ENCODE measurements at places on chromosomes 1 and 21. TPM values are rescaled to one million over a fixed set of nuclear protein-coding genes. Genes with fewer than 3 reads are reported as not detected.

The RORC gene
- total RNA-seq: 6.2 TPM

- H3K4me3 ChIP-seq: peak overlapping the region; percentile 51
- peak; percentile 88 for DNase-seq
- no peaks in the 10 kb centered on the region for H3K27me3 ChIP-seq
- peak overlapping the region; percentile 94 for H3K27ac ChIP-seq
Observed at GRCh38 chr1:117661027-117661426, 55.2 kb downstream of the TENT5C start.

DNA sequence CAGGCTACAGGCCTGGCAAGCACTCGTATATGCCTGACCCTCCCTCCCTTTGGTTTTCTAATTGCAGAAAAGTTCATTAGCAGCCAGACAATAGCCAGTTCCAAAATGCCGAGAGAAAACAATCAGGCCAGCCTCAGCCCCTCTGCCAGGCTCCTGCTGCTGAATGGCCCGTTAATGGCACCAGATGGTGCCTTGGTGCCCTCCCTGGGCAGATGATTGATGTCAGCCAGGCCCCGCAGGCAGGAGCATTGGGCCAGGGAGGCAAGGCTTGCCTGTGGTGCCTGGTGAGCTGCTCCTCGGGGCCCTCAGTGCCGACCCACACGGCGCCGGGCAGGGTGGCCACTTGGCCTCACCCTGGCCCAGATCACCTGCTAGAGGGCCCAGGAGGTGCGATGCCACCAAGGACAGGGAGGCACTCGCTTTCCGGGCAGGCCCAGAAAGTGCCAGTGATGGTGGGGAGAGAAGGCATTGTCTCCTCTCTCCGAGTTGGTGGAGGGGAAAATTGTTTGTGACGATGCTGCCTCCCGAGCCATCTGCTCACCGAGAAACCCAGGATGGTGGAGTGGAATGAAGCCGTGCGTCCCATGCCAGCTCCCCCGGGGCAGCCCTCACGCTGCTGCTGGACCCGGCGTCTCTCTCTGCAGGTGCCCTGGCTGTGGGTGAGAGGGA is 28.1 kb downstream of the QSOX1 start:
- H3K36me3 ChIP-seq: peaks cover 17% of the 10 kb centered on the region
- H3K4me1 ChIP-seq: no peaks in the 10 kb centered on the region
- H3K27me3 ChIP-seq: no peaks in the 10 kb centered on the region

DNA sequence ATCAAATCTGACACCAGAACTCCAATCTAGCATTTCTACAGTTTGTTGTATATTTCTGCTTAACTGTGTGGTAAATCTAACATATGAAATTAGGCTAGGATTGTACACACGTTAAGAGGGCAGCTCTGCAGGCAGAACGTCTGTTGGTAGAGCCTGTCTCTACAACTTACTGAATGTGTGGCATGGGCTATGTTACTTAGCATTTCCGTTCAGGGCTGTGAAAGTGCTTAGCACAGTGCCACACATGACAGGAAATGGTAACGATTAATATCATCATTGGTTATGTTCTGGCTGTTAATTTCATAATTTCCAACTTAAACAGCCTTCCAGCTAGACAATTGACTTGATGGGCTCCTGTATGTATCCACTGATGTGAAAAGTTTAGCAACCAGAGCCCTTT is 9.6 kb upstream of the C8B start:
- no peaks in the 10 kb centered on the region for H3K4me1 ChIP-seq
- DNase-seq: no peak
- no peak overlapping the region for H3K4me3 ChIP-seq
- H3K27me3 ChIP-seq: no peaks in the 10 kb centered on the region

DNA sequence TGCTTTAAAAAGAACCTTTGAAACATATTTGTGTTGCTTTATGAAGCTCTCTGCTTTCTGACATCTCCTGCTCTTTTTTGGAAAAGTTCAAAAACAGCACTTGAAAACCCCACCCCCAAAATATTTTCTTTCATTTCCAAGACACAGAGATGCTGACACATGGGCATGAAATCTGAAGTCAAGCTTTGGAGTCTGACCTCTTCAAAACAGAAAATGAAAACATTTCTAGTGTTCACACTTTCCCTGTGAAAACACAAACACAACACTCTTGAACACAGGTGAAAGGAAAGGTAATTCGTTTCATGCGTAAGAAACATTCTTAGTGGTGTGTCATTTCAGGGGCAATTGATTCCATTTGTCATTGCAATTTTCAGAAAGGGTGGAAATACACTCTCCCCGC is 10.8 kb downstream of the NGF start:
- no peak overlapping the region for H3K4me3 ChIP-seq
- DNase-seq: no peak
- H3K36me3 ChIP-seq: no peaks in the 10 kb centered on the region
- no peak overlapping the region for H3K27ac ChIP-seq

DNA sequence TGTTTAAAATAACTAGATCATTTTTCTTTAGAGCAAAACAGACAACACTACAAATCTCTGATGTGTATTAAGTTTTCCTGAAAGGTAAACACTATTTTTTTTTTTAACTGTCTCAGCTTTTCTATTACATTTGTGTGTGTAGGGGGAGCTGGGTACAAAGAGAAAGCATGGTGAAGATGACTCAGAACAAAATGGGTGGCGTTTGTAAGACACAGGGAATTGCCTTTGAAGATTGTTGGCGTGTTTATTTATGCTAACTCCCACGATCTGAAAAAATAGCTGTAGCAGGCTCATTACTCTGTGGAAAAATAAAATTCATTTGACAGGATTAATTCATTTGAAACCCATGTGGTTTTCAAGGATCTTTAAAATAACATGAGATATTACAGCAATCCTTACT is 285.1 kb downstream of the RYR2 start:
- no peak overlapping the region for H3K4me3 ChIP-seq
- H3K27ac ChIP-seq: no peak overlapping the region
- H3K4me1 ChIP-seq: no peaks in the 10 kb centered on the region
- no peaks in the 10 kb centered on the region for H3K27me3 ChIP-seq

DNA sequence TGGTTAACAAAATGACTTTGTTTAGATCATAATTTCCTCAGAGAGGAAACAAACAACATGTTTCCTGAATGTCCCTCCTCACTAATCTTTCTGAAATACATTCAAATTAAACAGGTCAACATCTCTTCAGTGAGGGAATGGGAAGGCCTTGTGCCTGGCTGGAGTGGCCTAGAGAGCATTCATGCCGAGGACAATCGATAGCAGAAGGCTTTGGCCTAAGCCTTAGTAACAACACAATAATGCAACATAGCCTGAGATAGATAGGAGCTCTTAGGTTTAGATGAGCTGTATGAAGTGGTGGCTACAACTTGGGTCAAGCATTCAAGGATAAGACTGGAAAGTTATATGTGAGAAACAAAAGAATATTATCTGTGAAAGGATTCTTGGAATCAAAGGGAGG is 37.4 kb downstream of the ILDR2 start:
- H3K4me1 ChIP-seq: no peaks in the 10 kb centered on the region
- no peak overlapping the region for H3K27ac ChIP-seq

All from CD4-positive, CD25-positive, alpha-beta regulatory T cell (primary cell).